Effector CD8-positive, alpha-beta T cell (primary cell): ENCODE measurements at places on chromosomes 3 and 15.

- no peak for DNase-seq
Measured at GRCh38 chr3:146895026-146895749, 290.0 kb upstream of the PLSCR5 start.

DNA sequence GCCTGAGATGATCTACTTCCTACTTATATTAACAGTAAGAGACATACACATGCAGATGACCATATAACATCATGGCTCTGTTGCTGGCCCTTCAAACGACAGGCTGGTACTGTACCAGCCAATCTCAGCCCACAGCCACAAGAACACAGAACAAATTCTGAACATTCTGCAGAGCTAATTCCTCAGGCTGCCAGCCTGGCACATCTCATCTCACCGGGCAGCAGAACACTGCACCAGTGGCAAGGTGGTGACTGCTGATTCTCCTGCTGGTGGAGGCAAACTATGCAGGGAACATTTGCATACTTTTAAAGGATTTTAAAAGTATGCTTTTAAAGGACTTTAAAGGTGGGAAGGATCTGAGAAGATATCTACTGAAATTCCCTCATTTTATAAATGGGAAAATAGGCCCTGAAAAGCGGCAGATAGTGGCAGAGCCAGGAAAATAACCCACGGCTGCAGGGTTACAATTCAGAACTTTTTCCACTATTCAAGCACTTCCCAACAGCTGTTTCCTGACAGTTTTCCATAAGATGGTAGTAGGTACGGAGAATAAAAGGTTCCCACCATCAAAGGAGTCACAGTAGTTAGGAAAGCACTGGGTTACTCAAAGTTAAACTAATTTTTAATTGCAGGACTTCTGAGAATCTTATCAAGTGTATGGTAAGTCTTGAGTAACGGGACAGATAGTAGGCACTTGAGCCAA lies 37.3 kb downstream of the SUMF1 start:
- no peak for DNase-seq

DNA sequence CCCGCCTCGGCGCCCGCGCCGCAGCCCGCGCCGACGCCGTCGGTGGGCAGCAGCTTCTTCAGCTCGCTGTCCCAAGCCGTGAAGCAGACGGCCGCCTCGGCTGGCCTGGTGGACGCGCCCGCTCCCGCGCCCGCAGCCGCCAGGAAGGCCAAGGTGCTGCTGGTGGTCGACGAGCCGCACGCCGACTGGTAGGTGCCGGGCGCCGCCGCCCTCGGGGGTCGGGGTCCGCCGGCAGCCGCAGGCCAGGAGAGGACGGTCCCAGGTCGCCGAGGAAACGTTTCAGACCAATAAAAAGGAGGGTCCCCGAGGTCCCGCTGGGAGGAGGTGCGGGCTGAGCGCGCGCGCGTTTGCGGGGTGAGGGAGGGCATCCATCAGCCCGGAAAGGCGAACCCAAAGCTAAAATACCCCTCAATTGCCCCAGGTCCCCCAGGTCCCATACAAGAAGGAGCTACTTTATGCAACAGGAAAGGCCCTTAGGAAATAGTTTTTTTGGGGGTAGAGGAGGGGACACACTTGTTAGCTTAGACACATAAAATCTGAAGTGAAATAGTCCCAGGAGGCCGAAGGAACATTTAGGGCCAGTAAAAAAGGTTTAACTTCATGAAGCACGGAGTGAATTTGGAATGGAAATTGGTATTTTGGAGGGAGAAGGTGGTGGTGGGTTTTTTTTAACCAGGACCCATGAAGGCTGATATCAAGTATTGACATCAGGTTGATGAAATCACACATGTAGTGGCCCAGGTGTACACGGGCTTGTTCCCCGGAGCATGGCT lies 739 bp downstream of the SYN2 start:
- no peak for DNase-seq

DNA sequence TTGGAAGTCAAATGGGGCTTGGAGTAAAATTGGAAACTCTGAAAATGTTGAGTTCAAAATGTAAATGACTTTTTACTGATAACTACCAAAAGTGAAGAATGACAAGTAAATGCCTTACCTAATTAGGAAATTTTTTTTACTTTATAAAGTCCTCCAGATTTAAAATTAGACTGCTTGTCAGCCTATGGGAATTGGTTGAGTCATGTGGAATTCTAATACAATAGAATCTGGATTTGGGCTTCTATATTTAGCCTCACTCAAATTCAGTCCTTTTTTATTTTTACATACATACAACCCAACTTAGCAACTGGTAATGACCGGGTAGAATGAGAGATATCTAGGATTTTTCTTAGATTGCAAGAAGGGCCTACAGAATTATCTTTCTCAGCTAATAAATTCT lies 158.9 kb upstream of the CADPS start:
- no peak for DNase-seq

GRCh38 chr3:168066882-168067281 lies 28.8 kb downstream of the GOLIM4 start:
- DNase-seq = no peak

GRCh38 chr3:132343018-132343612 lies 25.9 kb downstream of the ACP3 start:
- no peak for DNase-seq

DNA sequence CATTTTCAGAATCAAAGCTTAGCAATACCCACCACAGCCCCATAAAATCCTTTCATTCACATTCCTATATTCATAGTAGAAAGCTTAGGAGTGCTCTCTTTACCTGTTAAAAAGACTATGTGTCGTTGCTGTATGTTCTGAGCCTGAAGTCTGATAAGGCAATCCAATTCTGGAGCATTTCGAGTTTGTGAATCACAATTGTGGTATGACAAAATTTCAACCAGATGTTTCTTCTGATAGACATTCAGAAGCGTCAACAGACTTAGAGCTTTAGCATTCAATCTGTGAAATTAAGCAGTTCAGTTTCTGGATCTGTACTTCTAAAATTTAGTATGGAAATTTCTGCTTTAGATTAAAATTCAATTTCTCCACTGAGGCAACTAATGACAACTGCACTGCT lies 58.3 kb downstream of the TASOR start:
- no peak for DNase-seq

- DNase-seq = no peak
Measured at GRCh38 chr3:124768812-124769211, 38.6 kb downstream of the UMPS start.

GRCh38 chr3:126545544-126545943 lies 13.2 kb downstream of the C3orf22 start:
- DNase-seq = no peak

GRCh38 chr15:74307827-74308811 lies 59.3 kb downstream of the CYP11A1 start:
- DNase-seq = no peak

GRCh38 chr15:65949011-65949410 lies 79.7 kb downstream of the RAB11A start:
- DNase-seq = no peak

- no peak for DNase-seq
Measured at GRCh38 chr3:155984791-155985417, 114.5 kb downstream of the GMPS start.

DNA sequence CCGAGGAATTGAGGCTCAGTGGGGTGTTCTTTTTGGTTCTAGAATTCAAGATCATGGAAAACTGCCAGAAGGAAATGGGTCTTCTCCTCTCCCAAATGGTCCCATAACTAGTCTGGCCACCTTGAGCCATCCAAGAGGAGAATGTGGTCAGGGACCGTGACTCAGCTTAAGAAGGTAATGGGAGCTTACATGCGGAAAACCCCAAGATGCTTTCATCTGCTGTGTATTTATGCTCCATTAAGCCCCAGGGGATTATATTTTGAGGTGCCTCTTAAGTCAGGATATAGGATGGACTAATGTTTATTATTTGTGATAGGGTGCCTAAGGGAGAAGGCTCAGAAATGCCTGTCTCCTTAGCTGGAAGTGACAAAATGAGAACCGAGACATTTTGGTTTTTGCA lies 39.2 kb upstream of the DLG1 start:
- no peak for DNase-seq

- no peak for DNase-seq
Measured at GRCh38 chr15:68228971-68229385, 550 bp downstream of the CLN6 start.

DNA sequence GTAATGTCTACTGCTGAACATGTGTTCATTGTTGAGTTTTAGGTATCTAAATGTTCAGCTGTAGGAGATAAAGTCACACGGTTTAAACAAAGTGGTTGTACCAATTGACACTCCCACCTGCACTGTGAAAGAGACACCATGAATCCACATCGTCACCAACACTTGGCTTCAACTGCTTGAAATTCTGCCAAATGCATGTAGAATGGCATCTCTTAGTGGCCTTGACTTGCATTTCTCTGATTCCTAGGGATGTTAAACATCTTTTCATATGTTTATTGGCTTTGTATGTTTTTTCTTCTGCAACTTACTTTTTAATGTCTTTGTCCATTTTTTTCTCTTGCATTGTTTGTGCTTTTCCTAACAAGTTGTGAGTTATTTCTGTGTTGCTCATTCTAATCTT lies 43.4 kb downstream of the RPLP1 start:
- no peak for DNase-seq

GRCh38 chr3:138781012-138781470 lies 53.7 kb downstream of the PIK3CB start:
- peak; percentile 2 for DNase-seq

DNA sequence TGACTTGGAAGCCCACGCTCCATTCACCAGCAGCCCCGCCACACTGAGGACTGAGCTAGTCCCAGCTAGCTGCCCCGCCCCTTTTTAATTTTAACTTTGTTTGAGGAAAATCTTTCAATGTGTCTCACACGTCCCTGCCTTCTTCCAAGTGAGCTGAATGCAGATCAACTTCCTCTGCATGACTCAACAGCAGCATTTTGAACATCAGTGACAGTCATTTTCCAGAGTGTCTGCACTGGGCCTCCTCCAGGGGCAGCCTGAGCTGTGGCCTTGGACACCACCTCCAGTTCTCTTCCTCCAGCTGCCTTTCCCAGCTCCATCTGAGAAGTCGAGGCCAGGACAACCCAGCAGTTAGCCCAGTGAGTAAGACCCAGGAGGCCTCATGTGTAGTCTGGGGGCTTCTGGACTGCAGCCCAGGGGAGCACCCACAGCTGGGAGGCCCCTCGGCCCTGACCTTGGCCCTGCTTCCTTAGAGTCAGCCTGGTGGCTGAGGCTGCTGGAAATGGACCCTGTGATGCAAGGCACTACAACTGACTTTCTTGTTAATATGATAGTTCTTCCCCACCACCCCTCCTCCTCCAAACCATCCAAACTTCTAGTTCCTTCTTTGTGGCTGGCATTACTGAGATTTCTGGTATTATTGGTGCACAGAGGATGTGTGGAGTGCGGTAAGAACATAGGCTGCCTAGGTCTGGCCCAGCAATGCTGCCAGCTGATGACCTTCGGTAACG lies 21.4 kb upstream of the ESYT3 start:
- DNase-seq = no peak

GRCh38 chr3:142224482-142225072 lies 808 bp downstream of the GK5 start:
- DNase-seq = no peak

DNA sequence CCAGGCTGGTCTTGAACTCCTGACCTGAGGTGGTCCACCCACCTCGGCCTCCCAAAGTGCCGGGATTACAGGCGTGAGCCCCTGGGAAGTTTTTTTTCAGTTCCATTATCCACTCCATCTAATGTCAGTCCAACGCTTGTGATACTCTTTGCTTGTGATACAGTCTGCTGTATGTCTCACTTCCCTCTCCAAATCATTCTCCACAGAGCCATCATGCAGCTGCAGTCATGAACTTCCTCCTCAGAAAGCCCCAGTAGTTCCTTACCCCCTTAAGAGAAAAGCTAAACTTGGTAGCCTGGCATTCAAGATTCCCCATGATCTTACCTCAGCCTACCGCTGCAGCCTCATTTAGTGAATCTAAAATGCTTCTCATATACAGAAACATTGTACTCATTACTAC lies 2.3 kb downstream of the ARPC4 start:
- no peak for DNase-seq

- no peak for DNase-seq
Measured at GRCh38 chr15:70327856-70328678, 230.3 kb upstream of the TLE3 start.

DNA sequence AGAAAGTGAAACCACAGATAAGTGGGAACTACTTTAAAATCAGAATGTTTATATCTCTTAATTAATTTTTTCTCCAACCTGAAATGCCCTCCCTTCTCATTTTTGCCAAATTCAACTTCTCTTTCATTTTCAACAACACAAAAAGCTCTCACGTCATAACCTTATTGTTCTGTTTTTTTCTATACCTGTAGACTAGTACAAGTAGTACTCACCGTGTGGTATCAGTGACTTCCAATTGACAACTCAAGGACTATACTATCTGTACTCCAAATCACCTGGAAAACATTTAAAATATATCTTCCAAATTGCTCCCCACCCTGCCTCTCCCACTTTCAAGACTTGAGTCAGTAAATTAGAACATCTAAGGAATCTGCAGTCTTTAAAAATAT lies 72.8 kb upstream of the ZNF280D start:
- no peak for DNase-seq

GRCh38 chr15:95442107-95442719 lies 888.3 kb upstream of the NR2F2 start:
- DNase-seq = no peak

- no peak for DNase-seq
Measured at GRCh38 chr3:73148682-73149081, 87.2 kb downstream of the EBLN2 start.

- DNase-seq = no peak
Measured at GRCh38 chr3:55160241-55160983, 232.6 kb upstream of the LRTM1 start.

DNA sequence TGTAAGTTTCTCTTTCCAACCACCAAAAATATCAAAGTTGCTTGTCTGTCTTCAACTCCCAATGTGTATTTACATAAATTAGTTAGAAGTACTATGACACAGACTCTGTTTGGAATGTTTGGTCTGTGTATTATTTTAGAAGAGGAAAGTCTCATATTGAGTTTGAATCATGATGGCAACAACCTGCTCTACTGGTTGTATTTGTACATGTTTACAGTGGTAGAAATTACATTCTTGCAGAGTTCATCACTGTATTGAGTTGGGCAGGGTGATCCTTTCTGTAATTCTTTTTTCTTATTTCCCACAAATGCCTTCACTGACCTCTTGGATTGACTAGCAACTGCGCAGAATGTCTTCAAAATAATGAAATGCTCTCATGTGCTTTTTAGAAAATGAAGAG lies 149.6 kb downstream of the CHL1 start:
- DNase-seq = no peak

DNA sequence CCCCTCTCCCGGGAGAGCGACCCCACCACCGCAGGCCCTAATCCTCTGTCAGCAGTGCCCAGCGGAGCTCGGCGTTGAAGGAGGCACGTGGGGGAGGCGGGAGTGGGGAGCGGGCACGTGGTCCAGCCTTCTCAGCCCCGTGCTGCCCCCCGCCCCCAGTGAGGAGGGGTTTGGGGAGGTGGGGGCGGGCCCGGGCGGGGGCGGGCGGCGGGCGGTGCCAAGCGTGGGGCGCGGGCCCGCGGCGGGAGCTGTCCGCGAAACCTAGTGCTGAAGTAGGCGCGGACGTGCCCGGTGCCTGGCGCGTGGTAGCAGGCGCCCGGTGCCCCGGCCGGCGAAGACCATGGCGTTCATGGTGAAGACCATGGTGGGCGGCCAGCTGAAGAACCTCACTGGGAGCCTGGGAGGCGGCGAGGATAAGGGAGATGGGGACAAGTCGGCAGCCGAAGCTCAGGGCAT lies at the start of gene CPLX3:
TSS of gene CPLX3 (plus strand) at position 264 of the 456 bp plus-strand sequence. CDS start at position 341, 77 bp downstream.
- peak; percentile 30 for DNase-seq
